ENCODE measurements at places on chromosomes 6 and 20. TPM values are rescaled to one million over a fixed set of nuclear protein-coding genes. Genes with fewer than 3 reads are reported as not detected.

AVP gene
- not detected for total RNA-seq

NEDD9 gene
- total RNA-seq: 4.6 TPM

GRCh38 chr6:31701666-31702404 is 1.3 kb downstream of the ABHD16A start:
- no peak for ATAC-seq

GRCh38 chr6:11262242-11262641 is 29.8 kb upstream of the NEDD9 start:
- no peak for ATAC-seq

ENPP3 gene
- total RNA-seq: 0.16 TPM
